ENCODE measurements at places on chromosomes 4 and X.

DNA sequence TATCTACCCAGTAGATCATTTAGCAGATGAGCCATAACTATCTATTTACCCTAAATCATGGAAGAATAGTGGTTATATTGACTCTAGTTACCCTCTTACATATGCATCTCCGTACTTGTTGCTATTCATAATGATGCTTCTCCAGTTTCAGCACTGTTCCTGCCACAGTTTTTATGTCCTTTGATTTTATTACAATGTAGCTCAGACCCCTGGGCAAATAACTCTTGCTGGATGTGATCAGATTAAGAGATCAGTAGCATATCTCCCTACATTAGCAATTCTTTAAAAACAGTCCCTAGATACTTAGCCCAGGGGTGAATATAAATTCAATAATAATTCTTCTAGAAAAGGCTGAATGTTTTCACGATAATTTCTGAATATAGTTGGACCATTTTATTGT lies 696.5 kb downstream of the ADGRL3 start:
- no peak for DNase-seq

- DNase-seq: no peak
Observed at GRCh38 chr4:181991369-181992108, 251.7 kb upstream of the TENM3 start.

GRCh38 chrX:118901991-118902390 lies 72.4 kb upstream of the LONRF3 start:
- no peak for DNase-seq

- no peak for DNase-seq
Observed at GRCh38 chr4:151420250-151420807, 11.4 kb downstream of the FHIP1A start.

DNA sequence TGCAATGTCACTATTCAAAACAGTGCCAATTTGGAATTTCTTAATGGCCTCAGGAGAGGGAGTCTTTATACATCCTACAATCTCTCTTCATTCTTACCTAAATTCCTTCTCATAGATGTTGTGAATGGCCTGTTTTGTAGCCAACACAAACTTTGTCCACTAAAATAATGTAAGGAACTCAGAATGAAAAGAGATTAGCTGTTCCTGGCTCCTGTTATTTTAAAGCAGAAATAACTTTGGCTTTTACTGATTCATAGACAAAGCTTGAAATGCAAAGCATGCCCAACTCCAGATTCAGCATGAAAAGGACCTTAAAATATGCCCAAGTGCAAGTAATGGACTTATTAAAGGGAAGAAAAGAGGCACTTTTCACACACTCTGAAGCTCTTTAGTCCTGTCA lies 146.0 kb upstream of the GPC4 start:
- no peak for DNase-seq

DNA sequence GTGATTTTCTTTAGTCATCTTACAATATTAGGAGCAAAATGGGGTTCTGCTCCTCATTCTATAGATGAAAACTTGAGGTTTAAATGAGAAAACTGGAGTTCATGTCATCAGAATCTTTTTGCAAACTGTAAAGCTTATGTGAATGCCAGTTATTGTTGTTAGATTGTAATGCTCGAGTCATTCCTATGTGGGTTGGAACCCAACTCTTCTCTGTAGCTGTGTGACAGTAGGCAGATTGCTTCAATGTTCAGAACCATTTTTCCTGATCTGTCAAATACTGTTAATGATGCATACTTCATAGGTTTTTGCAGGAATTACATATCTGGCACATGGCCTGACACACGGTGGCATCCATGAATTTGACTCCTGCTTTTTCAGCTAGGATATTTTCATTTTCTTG lies 178.9 kb downstream of the RAPGEF2 start:
- no peak for DNase-seq

DNA sequence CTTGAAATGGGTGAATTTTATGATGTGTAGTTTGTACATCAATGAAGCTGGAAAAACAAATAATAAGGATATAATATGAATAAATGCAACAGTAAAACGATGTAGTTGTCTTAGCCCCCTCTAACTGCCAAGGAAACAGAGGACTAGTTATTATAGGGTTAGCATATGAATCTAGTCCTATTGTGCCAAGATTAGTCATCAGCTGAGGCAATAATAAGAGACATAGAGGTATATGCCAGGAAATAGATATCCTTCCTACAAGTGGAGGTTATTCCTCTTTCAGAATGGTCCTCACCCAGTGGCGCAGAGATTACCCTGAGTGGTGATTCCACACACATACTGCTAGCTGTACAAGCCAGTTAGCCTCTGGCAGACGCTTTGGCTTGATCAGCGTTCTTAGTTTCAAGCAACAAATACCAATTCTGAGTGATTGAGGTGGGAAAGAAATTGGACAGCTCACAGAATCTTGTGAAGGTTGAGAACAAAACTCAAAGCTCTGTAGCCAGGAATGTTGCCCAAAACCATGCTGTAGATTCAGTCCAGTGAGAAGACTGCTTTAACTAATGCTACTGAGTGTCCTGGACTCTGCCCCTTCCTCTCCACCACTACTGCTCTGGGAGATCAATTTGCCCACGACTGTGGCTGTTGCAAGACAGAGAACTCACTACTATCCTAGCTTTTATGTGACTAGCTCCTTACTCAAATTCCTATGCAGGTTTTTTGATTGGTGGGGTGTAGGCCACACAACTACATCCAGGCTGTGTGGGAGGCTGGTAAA lies 27.0 kb upstream of the ZNF280C start:
- DNase-seq: no peak

GRCh38 chr4:98867648-98868047 lies 61.3 kb downstream of the EIF4E start:
- DNase-seq: no peak

GRCh38 chrX:2517055-2517454 lies 16.3 kb upstream of the DHRSX start:
- DNase-seq: no peak

DNA sequence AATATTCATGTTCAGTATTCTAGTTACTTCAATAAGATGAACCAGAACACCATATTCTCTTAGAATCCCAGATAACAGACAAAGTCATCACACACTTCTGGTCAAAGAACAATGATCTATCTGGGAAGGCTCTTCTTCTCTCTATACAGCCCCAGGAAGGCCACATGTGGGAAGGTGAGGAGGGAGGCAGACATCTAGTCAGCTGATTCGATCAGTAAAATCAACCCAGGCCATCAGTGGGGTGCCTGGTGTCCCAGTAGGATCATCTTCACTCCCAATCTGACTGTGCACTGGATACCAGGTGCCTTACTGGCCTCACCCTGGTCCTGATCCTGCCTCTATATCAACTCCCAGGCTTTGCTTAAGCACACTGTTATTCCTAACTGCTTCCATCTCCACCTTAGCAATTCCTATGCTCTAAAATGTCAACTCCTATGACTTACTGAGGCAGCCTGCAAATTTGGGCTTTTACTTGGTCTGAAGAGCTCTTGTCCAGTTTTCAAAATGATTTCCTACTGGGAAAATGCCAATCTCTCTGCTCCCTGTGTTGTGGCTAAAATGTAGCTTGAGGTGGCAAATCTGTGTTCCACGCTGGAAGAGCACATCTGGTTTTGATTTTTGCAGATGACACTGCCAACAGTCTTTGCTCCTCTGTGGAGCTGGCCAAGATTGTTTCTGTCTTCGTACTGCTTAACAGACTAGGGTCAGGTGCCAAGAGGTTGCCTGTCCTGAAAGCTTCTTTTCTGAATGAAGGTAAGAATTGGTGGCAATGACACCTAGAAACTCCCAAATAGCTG lies 128.7 kb downstream of the MGST2 start:
- no peak for DNase-seq

DNA sequence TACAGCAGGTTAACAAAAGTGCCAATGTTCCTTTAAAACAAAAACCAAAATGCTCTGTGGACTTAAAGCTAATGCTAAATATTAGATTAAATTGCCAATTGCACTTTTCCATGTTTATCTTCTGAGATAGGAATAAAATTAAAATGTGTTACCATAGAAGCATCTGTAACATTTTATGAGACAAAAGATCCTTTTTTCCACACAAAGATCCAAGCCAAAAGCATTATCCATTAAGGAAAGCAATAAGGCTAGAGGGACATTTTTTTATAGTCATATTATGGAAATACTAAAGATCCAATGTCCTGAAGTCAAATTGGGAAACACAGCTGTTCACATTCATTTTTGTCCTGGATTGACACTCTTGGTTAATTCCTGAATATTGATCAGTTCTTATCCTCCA lies 73.6 kb downstream of the PALLD start:
- no peak for DNase-seq

- DNase-seq: no peak
Observed at GRCh38 chrX:132094164-132094563, 33.7 kb downstream of the FRMD7 start.

GRCh38 chr4:76235915-76236314 lies 15.6 kb upstream of the FAM47E start:
- DNase-seq: no peak

DNA sequence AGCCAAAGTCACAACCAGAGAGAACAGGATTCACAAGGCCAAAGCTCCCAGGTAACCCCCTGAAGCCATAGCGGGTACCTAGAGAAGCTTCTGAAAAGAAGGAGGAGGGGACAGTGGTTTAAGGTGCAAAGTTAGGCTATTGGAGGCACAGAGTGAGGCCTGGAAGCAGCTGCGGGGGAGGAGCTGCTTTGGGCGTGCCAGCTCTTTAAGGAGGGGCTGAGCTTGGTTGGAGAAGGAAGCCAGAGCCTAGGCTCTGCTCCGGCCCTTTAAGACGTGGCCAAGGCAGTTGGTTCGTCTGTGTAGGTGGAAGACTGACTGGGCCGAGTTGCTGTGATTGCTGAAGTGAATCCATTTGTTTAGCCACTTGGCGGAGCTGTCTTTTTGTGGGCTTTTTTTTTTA lies 1.5 kb downstream of the KLF8 start:
- DNase-seq: peak; percentile 4

DNA sequence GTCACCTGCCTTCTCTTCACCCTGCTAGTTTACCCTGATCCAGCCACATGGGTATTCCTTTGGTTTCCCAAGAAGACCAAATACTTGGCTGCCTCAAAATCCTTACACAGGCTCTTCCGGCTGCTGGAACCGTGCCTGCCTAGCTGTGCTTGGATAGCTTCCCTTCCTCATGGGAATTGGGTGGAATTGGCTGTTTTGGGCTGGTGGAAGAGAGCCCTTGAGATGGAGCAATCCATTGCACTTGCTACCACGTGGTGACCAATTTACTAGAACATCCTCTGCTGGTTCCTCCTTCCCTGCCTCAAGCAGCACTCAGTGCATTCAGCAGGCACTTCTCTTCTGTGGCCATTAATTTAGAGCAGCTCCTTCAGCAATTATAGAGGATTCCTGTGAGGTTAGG lies 119.3 kb upstream of the AP1S2 start:
- DNase-seq: no peak

GRCh38 chr4:13511101-13511500 lies 27.0 kb upstream of the RAB28 start:
- no peak for DNase-seq

DNA sequence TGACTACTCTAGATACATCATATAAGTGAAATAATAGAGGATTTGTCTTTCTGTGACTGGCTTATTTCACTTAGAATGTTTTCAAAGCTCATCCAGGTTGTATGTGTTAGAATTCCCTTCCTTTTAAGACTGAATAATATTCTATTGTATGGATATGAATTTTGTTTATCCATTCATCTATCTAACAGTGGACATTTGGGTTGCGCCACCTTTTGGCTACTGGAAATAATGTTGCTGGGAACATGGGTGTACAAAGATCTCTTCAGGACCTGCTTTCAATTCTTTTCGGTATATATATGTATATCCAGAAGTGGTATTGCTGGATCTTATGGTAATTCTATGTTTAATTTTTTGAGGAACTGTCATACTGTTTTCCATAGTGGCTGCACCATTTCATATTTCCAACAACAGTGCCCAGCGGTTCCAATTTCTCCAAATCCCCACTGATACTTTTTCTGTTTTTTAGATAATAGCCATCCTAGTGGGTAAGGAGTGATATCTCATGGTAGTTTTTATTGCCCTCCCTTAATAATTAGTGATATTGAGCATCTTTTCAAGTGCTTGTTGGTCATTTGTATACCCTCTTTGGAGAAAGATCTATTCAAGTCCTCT lies 3.4 kb upstream of the SCD5 start:
- DNase-seq: no peak

- DNase-seq: peak; percentile 39
Observed at GRCh38 chrX:41559235-41560052, 112.3 kb downstream of the NYX start.

DNA sequence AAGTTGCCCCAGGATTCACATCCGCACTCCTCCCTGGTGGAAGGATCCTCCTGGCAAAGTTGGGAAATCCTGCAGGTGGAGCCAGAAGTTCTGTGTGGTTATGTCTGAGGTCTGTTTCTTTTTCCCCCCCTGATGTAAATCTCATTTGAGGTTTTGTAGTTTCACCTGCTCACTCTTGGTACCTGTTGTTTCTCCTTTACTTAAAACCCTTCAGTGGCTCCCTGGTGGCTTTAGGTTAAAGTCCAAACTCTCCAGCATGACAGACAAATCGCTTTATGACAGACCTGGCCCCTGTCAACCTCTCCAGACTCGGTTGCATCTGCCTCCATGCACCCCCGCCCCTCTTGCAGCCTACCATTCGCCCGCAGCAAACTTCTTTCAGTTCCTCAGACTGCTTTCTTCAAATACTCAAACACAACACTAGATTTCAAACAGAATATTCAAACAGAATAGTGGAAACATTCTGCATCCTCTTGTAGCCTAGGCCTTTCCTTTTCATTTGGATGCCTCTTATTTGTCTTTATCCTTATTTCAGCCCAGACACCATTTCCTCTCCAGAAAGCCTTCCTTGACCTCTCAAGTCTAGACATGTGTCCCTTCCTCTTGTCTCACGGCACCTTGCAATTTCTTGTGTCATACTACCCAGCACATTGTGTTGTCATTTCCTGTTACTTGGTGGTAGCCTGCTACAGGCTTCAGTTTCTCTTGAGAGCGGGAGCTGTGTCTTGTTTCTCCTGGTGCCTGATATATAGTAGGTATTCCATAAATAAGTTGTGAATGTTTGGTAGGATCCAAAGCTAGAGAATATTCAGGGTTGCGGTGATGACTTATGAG lies 24.8 kb downstream of the IL13RA1 start:
- no peak for DNase-seq

DNA sequence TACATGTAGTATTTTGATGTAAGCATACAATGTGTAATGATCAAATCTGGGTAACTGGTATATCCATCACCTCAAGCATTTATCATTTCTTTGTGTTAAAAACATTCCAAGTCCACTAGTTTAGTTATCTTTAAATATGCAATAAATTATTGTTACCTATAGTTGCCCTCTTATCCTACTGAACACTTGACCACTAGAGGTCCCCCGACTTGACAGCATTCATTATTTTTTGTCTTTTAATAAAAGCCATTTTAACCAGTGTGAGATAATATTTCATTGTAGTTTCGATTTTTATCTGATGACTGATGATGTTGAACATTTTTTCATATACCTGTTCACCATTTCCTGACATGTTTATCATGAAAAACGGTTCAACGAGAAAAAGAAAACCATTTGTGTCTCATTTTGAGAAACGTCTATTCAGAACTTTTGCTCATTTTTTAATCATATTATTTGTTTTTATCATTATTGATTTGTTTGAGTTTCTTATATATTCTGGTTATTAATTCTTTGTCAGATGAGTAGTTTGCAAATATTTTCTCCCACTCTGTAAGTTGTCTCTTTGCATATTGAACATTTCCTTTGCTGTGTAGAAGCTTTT lies 199.0 kb upstream of the CXXC4 start:
- no peak for DNase-seq
